Activated naive CD4-positive, alpha-beta T cell treated with anti-CD3 and anti-CD28 coated beads, Interleukin-2, amount 10 ng/mL, durations not matched to agents 7 days and 5 days (primary cell): ENCODE measurements at places on chromosomes 7 and 10.

DNA sequence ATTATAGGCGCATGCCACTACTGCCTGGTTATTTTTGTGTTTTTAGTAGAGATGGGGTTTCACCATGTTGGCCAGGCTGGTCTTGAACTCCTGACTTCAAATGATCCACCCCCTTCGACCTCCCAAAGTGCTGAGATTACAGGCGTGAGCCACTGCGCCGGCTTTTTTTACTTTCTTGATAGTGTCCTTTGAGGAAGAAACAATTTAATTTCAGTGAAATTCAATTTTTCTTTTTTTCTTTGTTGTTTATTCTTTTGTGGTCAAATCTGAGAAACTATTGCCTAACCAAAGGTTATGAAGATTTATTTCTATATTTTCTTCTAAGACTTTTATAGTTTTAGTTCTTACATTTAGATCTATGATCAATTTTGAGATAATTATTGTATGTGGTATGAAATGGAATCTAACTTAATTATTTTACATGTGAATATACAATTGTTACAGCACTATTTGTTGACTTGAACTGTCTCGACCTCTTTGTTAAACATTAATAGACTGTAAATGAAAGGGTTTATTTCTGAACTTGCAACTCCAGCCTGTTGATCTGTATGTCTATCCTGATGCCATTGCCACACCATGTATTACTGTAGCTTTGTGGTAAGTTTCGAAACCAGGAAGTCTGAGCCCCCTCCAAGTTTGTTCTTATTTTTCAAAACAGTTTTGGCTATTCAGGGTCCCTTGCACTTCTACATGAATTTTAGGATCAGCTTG lies 19.8 kb upstream of the RASSF4 start:
- DNase-seq: no peak

DNA sequence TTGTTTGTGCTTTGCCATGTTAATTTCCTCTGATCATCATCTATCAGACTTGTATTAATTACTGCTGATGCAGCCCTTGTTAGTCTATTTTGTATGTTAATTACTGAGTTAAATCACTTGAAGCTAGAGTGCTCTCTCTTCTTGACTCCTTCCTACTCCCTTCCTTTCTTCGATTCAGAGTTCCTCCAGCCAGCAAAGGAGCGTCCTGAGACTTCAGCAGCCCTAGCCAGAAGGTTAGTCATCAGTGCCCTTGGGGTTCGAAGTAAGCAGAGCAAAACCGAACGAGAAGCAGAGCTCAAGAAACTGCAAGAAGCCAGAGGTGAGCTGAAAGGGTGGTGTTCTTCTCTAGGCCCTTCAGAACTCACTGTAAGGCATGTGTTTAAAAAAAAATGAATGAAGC lies 32.1 kb downstream of the LOXL4 start:
- no peak for DNase-seq

- DNase-seq: no peak
Measured at GRCh38 chr7:108079648-108080591, 50.2 kb downstream of the LAMB4 start.

DNA sequence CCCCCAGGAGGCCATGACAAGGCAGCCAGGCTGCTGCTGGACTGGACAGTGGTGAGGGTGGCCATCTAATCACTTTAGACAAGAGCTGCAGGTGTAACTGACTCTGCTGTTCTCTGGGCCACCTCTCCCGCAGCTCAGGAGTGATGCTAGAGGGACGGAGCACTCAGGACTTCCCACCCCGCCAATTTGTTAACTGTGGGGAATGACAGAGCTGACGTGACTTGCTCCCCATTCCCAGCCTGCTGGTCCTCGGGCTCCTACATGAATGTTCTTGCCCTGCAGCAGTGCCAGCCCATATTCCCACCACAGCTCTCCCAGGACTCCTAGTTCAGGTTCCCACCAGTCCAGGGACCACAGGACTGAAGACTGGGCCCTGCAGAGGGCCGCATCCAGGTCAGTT lies 16.7 kb upstream of the NPFFR1 start:
- no peak for DNase-seq

GRCh38 chr10:11197266-11197712 lies 179.6 kb downstream of the CELF2 start:
- DNase-seq: no peak

DNA sequence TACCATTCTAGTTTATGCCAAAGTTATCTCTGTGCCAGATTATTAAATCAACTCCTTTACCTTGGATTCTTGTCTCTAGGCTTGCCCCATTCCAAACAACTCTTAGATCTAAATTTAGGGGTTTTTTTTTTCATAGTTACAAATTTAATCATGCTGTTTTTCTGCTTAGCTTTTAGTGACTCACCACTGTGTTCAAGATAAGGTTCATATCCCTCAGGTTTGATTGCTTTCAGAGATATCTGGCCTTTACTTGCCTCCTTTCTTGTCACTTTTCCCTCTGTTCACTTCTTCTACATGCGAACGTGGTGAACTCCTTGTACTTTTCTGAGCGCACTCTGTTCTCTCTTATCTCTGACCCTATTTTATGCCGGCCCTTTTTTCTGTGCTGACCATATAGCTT lies 78.2 kb downstream of the VPS50 start:
- no peak for DNase-seq

- no peak for DNase-seq
Measured at GRCh38 chr7:100589341-100589947, 3.3 kb downstream of the FBXO24 start.

DNA sequence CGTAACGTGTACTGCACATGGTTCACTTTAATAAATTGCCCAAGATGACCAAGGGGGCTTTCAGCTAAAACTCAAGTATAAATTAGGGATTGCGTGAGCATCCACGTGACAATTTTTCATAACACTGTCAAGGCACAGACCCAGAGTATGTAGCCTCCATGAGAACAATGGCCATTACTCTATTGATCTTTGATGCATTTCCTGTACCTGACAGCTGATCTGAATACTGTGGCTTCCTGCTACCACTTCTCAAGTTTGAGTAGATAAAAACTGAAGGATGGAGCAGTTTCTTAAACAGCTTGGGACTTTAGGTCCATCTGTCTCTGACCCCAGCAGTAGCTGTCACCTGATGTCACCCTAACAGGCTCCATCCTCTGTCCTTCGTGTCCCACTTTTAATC lies 98.9 kb downstream of the ABCC2 start:
- DNase-seq: no peak

DNA sequence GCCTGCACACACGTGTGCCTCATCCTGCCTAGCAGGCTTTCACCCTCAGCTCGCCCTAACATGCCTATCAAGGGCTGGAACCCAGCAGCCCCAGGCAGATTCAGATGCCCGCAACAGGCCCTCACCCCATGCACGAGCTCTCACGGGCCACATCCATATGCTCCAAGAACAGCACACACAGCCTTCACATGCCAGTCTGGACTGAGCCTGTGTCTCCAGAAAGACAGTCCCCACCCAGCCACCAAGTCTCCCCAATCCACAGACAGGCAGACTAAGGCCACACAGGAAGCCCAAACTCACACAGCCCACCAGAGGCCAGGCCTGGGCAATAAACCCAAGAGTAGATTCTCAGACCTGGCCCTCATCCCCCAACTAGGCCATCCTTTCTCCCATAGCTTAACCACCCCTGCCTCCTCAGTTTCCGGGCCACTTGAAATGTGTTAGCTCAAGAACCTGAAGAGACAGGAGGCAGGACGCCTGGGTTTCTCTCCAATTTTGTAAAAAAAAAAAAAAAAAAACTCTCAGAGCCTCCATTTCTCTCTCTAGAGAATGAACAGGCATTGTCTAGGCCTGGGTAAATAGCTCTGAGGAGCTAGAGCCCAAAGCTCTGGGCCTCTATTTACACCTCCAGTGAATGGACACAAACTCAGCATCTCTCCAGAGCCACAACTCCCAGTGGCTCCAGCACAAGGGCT lies 6.8 kb downstream of the LDB1 start:
- peak; percentile 47 for DNase-seq

DNA sequence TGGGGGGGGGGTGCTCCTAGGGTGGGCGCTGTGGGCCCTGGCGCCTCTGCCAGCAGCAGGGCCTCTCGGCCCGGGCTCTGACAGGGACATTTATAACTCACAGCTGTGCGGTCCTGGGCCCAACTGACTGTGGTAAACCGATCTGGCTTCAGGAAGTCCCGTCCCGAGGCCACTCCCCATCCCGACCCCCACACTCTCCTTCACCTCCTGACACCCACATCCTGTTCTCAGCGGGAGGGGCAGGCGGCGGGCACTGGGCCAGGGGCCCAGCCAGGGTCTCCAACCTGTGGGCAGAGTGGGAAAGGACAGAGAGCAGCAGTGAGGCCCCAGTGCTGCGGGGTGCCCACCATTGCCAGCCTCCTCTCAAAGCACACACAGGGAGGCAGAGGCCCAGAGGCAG lies 69.1 kb downstream of the ZMIZ1 start:
- peak; percentile 76 for DNase-seq

- DNase-seq: no peak
Measured at GRCh38 chr7:103905997-103906396, 83.5 kb downstream of the RELN start.

DNA sequence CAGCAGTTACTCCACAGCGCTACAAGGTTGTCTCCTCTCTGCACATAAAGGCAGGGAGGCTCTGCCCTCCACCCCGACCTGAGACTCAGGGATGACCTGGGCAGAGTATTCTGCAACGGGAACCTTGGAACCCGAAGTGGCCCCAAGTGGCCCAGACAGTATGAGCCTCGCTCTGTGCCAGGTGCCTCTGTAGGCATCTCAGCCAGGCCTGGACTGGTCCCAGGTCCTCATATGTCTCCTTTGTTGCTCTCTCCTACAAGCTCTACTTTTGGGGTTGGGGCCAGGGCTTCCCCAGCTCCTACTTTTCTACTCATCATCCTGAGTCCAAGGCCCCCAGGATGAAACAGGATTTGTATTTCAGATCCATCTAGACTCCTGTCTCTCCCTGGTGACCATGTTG lies 241.5 kb upstream of the PRSS1 start:
- no peak for DNase-seq
